ENCODE measurements at places on chromosomes 5 and 9.

DNA sequence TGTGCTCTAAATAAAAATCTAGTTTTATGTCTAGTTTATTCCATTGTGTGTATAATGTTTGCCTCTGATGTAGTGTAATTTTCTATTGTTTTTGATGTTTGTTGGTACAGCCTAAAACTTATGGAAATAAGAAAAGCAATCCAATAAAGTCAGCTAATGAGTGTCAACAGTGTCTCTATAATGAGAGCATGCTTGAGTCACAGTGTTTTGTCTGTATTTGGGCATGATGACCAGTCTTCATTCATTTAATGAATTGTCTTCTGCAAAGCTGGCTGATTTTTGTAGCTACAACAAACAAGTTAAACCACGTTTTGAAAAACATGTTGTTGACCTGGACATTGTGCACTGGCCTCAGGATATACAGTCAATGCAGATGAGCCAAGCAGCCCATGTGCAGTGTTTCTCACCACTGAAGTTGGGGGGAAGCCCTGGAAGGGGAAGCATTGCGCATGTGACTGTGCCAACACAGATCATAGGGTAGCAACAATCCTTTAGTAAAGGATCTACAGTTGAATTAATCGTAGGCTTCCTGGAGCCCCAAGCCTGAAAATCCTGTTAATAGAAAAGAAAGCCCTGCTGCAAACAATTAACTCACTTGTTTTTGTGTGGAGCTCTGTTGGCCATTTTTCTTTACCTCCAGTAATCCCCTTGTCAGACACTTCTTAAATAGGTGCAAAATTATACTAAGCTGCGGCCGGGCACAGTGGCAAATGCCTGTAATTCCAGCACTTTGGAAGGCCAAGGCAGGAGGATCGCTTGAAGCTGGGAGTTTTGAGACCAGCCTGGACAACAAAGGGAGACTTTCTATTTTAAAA, 88.0 kb downstream of the INIP start:
- DNase-seq, result no peak

DNA sequence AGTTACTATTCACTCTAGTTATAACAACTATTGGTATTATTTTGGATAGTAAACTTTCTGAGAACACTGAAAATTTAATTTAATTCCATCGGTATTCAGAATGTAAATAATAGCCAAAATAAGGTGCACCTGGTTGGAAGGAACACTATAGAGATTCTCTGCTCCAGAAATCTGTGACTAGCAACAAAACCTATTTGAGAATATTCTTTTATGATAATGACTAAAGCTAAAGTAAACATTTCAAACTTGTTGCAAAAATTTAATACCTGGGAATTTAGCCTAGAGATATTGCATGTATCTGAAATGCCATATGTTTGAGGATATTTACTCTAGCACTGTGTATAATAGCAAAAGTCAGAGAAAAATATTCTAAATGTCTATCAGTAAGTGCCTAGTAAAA, 144.1 kb downstream of the PLK2 start:
- no peak for DNase-seq

DNA sequence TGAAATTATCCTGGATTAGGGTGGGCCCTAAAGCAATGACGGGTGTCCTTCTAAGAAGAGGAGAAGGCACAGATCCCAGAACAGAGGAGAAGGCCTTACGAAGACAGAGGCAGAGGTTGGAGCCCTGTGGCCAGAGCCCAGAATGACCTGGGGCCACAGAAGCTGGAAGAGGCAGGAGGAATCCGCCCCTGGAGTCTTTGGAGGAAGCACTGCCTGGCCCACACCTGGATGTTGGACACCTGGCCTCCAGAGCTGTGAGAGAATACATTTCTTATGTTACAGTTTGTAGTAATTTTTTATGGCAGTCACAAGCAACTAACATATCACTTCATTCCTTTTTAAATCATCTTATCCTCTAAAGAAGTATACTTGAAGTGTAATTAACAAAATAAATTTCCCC, 8.5 kb downstream of the MRPL36 start:
- DNase-seq, result no peak

GRCh38 chr5:83145241-83145640, 67.9 kb downstream of the XRCC4 start:
- no peak for DNase-seq

- DNase-seq, result no peak
Measured at GRCh38 chr9:79694676-79695400, 123.1 kb downstream of the TLE4 start.

GRCh38 chr9:131530546-131530919, 530 bp downstream of the UCK1 start:
- no peak for DNase-seq

DNA sequence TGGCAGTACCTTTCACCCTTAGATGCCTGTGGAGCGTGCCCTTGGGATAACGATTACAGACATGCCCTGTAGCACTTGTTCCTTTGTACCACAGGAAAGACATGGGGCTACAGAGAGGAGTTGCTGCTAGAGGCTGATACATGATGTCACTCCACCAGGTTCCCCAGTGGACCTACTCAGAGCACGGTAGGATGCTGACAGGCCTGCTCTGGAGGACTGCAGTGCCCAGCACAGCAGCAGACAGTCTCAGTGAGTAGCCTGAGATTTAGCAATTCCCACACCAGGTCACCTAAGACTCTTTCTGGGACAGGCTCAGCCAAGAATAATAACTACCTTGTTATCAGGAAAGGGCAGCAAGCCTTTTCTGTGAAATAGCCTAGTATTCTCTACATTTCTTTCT, 28.8 kb downstream of the PDE4D start:
- no peak for DNase-seq

DNA sequence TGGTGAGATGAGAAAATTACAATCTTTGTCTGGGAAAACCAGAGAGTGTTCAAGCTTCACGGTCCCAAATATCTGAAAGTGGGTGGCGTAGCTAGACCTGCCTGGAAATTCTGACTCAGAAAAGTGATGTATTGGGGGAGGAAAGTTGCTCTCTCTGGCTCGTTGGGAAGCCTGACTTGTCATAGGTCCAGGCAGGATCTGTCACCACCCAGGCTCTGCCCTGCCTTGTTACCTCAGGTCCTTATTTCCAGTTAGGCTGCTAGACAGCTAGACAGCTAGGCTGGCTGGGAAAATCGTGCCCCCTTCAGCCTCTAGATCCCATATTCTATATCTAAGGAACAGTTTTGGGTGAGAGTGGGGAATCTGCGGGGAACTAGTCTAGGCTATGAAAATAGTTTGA, 41.0 kb upstream of the HCN1 start:
- DNase-seq, result no peak

- DNase-seq, result no peak
Measured at GRCh38 chr9:95710446-95710845, 165.0 kb upstream of the ERCC6L2 start.

DNA sequence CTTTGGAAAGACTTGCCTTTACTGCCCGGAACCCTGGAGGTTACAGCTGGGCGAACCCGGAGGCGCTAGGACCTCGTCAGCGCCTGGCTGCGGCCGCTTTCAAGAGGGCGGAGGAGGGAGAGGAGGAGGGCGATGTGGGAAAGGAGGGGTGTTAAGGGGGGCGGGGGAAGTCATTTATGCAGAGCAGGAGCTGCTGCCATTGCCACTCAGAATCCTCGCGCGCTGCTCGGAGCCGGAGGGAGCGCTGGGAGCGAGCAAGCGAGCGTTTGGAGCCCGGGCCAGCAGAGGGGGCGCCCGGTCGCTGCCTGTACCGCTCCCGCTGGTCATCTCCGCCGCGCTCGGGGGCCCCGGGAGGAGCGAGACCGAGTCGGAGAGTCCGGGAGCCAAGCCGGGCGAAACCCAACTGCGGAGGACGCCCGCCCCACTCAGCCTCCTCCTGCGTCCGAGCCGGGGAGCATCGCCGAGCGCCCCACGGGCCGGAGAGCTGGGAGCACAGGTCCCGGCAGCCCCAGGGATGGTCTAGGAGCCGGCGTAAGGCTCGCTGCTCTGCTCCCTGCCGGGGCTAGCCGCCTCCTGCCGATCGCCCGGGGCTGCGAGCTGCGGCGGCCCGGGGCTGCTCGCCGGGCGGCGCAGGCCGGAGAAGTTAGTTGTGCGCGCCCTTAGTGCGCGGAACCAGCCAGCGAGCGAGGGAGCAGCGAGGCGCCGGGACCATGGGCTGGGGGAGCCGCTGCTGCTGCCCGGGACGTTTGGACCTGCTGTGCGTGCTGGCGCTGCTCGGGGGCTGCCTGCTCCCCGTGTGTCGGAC, at the start of gene PCSK5:
Gene PCSK5, plus strand, starts transcription at position 202 of the 805 bp plus-strand sequence. Its CDS starts 509 bp downstream, at position 711.
- peak; percentile 66 for DNase-seq

- no peak for DNase-seq
Measured at GRCh38 chr9:69276775-69277174, 48.2 kb upstream of the ENTREP1 start.

DNA sequence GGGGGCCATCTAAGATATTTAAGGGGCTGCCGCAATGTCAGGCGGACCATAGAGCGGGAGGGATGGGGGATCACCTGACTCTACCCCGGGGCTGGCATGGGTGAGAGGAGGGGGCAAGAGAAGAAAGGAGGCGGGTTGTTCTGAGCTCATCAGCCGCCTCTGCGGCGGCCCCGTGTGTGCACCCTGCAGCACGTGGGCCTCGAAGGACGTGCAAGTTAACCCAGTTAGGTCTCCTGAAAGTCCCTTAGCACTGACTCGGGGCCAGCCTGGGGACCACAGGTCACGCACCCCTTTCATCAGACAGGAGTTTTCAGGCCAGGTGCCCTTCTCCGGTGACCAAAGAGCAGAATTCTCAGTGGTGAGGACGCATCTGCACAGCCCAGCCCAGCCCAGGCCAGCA, 58.0 kb downstream of the UBE2QL1 start:
- peak; percentile 5 for DNase-seq

DNA sequence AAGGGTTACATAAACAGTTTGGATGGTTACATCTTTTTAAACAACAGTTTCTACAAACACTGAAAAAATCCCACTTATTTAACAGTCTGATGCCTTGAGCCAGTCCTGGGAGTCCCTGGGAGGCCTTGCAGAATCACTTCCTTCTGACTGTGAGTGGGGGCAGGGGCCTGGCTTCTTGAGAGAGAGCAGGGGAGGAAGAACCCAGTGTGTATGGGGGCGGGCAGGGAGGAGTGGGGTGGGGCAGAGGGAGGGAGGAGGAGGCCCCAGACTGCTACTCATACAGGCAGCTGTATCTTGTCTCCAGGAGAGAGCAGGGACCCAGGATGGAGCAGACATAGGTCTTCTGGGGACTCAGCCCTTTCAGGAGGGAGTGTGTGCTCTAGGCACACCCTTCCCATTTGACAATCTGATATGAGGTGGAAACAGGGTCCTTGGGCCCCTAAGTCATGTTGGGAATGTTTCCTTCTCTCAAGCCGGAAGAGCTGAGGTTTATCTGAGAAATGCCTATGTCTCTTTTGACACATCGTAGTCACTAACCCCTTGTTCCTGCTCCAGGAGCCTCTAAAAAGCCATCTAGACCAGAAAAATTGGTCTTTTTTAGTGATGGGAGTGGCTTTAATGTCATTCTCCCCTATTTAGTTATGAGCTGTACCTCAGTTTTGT, 52.8 kb downstream of the IRF1 start:
- DNase-seq, result peak; percentile 91

- DNase-seq, result peak; percentile 79
Measured at GRCh38 chr9:37925786-37926736, 22.1 kb upstream of the SLC25A51 start.

GRCh38 chr5:111232311-111233051, 8.3 kb downstream of the CAMK4 start:
- no peak for DNase-seq

DNA sequence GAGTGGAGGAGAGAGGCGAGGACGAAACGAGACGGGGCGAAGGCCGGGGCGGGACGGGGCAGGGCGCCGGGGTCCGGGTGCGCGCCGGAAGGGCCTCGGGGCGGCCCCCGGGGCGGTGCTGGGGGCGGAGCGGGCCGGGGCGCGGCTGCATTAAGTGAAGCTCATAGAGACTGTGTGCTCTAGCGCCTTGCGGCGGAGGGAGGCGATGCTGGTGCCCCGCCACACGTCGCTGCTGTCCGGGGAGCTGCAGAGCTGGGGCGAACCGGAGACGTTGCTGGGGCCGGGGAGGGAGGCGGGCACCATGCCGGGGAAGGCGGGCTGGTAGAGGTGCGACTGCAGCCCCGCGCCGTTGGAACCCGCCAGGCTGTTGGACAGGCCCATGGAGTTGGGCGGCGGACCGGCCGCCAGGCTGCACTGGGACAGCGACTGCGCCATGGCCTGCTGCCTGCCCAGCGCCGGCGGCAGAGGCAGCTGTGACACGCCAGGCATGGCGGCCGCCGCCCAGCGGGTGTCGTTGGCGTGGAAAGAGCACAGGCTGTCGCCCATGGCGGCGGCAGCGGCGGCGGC, 8.3 kb downstream of the OTP start:
- DNase-seq, result peak; percentile 84

DNA sequence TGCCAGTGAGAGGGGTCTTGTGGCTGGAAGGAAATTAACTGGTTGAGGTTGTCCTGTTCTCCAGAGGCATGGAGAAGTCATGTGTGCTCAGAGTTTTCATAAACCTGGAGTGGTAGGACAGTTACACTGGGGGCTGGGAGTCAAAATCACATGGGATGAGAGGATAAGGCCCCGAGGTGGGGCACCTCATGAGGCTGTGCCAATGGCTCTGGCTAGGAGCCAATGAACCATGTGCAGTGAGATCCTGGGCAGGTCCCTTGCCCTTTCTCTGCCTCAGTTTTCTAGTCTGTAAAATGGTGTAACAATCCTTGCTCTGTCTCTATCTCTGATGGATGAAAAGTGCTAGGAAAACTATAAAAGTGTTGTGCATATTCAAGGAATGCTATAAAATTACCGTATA, 7.0 kb upstream of the SYNPO start:
- DNase-seq, result no peak

DNA sequence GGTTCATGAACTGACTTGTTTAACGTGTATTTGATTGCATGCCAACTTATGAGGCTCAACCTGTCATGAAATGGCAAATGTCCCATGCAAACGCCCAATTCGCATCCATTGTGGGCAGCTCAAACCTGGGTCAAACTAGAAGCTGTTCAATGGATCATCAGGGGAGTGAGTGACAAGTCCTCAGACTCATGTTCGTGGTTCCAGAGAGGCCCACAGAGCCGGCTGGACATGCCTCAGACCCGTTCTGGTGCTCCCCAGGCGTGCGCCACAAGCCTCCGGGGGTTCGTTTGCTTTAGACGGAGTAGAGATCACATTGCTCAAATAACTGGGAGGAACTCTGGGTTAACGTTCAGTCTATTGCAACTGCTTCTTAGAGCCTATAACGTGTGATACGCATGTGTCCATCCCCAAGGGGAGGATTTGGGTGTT, 15.0 kb downstream of the GFI1B start:
- DNase-seq, result peak; percentile 9

DNA sequence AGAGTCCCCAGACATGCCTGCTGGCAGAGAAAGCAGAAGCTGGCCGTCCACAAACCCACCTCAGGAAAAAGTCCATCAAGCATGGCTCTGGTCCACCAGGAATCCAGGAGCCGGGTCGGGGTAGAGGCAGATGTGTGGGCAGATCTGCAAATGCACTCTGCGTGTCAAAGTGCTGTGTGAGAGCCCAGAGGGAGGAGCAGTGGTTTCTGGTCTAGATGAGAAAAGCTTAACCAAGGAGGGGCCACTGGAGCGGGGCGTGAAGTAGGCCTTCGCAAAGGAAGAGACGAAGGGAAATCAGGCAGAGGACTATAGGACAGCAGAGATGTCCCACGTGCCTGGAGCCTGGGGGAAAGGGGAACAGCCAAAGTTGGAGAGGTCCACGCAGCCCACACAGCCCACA, 40.0 kb downstream of the TTLL11 start:
- DNase-seq, result no peak

GRCh38 chr5:113384782-113385285, 50.0 kb downstream of the TSSK1B start:
- peak; percentile 56 for DNase-seq

GRCh38 chr9:80793706-80794105, 895.6 kb downstream of the TLE1 start:
- DNase-seq, result no peak

GRCh38 chr9:129626079-129626624, at the start of gene NTMT1:
Gene NTMT1 (plus strand): TSS chr9:129626163. CDS start chr9:129632704, 6,541 bp downstream.
- peak; percentile 75 for DNase-seq

Data from MV-4-11 (cell line).